ENCODE measurements at places on chromosomes 5 and 9.

- H3K27me3 ChIP-seq = no peaks in the 10 kb centered on the region
- H3K36me3 ChIP-seq = no peaks in the 10 kb centered on the region
- H3K4me1 ChIP-seq = peaks cover 26% of the 10 kb centered on the region
- H3K4me3 ChIP-seq = no peak overlapping the region
- DNase-seq = no peak
- peak overlapping the region; percentile 74 for H3K27ac ChIP-seq
Measured at GRCh38 chr5:132457371-132458225, 33.0 kb downstream of the IRF1 start.

GRCh38 chr5:53820119-53820801 lies 259.8 kb downstream of the NDUFS4 start:
- DNase-seq = no peak
- no peaks in the 10 kb centered on the region for H3K4me1 ChIP-seq
- H3K27ac ChIP-seq = no peak overlapping the region
- H3K4me3 ChIP-seq = no peak overlapping the region
- no peaks in the 10 kb centered on the region for H3K36me3 ChIP-seq

GRCh38 chr9:114385397-114386181 lies 2.2 kb downstream of the AKNA start:
- peaks cover 53% of the 10 kb centered on the region for H3K4me1 ChIP-seq
- no peaks in the 10 kb centered on the region for H3K27me3 ChIP-seq

GRCh38 chr5:173452119-173452905 lies 124.1 kb upstream of the STC2 start:
- H3K4me1 ChIP-seq = no peaks in the 10 kb centered on the region
- DNase-seq = no peak
- H3K4me3 ChIP-seq = no peak overlapping the region
- no peaks in the 10 kb centered on the region for H3K27me3 ChIP-seq
- no peaks in the 10 kb centered on the region for H3K36me3 ChIP-seq

- H3K27ac ChIP-seq = no peak overlapping the region
- H3K27me3 ChIP-seq = peaks cover 2% of the 10 kb centered on the region
- DNase-seq = peak; percentile 83
- no peak overlapping the region for H3K4me3 ChIP-seq
- H3K36me3 ChIP-seq = no peaks in the 10 kb centered on the region
Measured at GRCh38 chr9:92140074-92140753, 25.0 kb upstream of the SPTLC1 start.

All from hepatocyte (in vitro differentiated cells).